ENCODE measurements at places on chromosomes 5 and 9.

GRCh38 chr9:85872463-85872862 is 68.5 kb upstream of the NAA35 start:
- no peak for DNase-seq

GRCh38 chr9:83964973-83965349 is 15.1 kb downstream of the HNRNPK start:
- no peak for DNase-seq

DNA sequence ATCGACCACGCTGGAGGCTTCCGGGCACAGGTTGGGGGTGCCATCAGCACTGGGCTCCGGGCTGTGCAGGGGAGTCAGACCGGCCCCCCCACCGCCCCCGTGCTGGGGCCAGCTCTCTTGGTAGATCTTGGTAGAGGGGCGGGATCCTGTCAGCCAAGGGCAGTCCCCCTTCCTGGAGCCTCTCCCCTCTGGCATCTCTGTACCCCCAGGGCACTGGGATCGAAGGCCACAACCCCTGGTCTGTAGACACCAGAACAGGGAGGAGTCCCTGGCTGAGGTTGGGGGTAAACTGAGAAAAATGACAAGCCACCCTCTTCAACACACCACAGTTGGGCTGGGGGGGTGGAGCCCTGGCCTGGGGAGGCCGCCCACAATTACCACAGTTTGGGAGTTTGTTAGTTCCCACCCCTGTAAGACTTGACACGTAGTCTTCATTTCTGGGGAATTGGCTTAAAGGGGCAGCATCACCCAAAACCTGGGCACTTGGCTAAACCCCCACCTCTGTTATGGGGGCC is 882 bp downstream of the CERCAM start:
- no peak for DNase-seq

DNA sequence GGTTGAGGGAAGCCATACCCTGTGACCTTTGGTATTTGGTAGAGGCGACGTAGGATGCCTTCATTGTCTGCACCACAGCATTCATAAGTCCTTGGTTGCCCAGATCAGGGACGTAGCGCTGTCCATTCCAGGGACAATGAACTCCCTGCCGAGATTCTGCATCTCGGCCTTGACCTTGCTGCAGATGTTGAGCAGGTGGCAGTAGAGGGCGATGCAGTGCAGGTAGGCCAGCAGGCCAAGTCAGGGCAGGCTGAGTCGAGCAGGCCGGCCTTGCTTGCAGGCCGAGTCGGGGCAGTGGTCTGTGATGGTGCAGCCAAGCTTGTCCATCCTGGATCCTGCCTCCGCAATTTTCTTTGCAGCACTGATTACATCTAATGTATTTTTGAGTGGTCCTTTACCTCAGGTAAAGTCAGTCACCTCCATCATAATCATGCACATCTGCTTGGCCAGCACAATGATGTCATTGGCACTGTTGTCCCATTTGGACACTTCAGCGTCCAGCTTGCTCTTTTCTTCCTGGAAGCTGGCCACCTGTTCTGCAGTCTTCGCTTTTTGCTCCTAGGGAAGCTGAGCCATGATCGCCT is 93.4 kb upstream of the CCDC112 start:
- DNase-seq = no peak

GRCh38 chr5:7878381-7878873 is 9.5 kb downstream of the MTRR start:
- DNase-seq = no peak

GRCh38 chr9:98191671-98192502 is 550 bp downstream of the CORO2A start:
- no peak for DNase-seq

DNA sequence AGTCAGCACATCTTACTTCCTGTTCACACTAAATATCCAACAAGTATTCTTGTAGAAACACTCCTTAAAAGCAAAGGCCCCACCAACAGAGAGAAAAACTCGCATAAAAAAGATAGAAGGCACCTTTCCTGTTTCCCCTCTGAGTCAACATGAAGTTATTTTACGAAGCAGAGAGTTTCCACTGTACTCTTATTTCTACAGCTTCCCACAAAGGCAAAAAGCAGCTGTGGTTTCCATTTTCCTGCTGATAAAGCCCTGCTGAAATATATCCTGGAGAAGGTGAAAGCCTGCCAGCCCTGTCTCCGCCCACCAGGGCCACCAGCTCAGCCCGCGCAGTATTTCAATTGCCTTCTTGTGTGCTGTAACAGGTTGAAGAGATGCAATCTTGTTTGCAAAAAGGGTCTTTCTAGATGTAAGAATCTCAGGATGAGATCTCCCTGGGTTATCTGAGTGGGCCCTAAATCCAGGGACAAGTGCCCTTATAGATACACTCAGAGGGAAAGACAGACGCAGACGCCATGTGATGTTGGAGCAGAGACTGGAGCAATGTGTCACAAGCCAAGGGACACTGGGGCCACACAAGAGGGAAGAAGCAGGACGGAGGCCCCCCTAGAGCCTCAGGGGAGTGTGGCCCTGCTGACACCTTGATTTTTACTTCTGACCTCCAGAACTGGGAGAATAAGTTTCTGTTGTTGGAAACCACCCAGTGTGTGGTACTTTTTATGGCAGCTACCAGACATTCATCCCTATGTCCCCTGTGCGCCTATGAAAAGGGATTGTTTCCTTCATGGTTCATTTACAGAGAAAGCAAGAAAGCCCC is 19.9 kb downstream of the SEMA4D start:
- no peak for DNase-seq

DNA sequence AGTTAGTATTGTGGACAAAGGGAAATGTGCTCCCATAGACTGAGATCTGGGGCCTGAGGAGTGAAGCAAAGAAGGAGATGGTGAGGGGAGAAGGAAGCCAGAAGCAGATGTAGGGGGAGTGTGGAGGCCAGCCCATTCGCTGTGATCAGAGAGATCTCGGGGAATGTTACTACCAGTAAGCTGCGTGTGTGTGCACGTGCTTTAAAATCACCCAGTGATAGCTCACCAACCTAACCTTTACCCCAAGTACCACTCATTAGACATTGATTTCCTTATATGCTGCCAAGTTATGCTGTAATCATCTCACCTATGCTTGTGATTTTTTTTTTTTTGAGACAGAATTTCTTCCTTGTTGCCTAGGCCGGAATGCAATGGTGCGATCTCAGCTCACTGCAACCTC is 659.1 kb downstream of the IRX1 start:
- DNase-seq = no peak

GRCh38 chr9:111661802-111662521 is 557 bp downstream of the GNG10 start:
- DNase-seq = no peak

- no peak for DNase-seq
Observed at GRCh38 chr5:40376566-40376965, 303.1 kb upstream of the PTGER4 start.

DNA sequence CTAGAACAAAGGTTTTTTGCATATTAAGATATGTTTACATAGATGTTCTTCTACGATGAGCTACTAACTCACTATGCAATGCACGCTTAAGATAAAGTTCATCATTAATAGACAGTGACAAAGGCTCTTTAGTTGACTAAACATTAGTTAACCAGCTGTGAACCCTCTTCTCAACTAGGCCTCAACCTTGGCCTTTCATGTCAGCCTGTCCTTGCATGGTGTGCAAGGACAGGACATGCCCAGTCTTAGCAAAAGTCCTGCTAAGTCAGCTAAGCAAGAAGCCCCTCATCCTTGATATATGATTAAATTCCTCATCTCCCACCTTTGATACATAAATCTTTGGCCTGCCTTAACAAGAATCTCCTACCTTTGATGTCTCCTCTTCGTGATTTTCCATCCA is 50.9 kb downstream of the PLPP1 start:
- DNase-seq = no peak

GRCh38 chr5:150407096-150407720 is 5.5 kb downstream of the CD74 start:
- DNase-seq = no peak

Data from stimulated activated CD8-positive, alpha-beta memory T cell treated with anti-CD3 and anti-CD28 coated beads, Interleukin-2, amount 100 ng/mL, for 1 hour (primary cell).